GM23248 (cell line): ENCODE measurements at places on chromosomes 2 and 18.
A peak's percentile ranks its signal among the peaks of the same experiment; 100 is the strongest.

DNA sequence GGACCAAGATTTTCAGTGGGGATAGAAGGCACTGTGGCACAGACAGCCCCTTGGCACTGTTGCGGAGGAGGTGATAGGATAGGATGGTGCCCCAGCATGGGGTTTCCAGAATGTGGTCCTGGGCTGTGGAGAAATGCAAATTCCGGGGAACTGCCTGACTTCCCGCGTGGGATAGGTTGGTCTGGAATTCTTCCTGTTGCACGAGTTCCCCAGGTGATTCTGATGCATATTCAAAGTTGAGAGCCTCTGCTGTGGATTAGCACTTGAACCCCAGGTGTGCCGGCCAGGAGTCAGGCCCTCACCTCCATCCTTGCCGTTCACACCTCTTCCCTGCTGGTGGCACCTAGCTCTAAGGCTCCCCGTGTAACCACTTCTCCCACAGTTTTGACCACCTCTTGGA is 15.5 kb downstream of the NCK2 start:
- DNase-seq, result no peak
- no peaks in the 10 kb centered on the region for H3K27me3 ChIP-seq
- H3K36me3 ChIP-seq, result no peaks in the 10 kb centered on the region
- no peaks in the 10 kb centered on the region for H3K4me1 ChIP-seq
- H3K4me3 ChIP-seq, result no peak overlapping the region

GRCh38 chr18:3538456-3538855 is 88.5 kb downstream of the TGIF1 start:
- peaks cover 13% of the 10 kb centered on the region for H3K4me1 ChIP-seq
- no peaks in the 10 kb centered on the region for H3K36me3 ChIP-seq
- H3K27me3 ChIP-seq, result no peaks in the 10 kb centered on the region
- peak; percentile 56 for DNase-seq
- no peak overlapping the region for H3K4me3 ChIP-seq

- no peak overlapping the region for H3K4me3 ChIP-seq
- H3K27me3 ChIP-seq, result no peaks in the 10 kb centered on the region
- no peak for DNase-seq
- H3K27ac ChIP-seq, result no peak overlapping the region
These were observed 34.6 kb downstream of the LCT start for GRCh38 chr2:135802350-135802749.

DNA sequence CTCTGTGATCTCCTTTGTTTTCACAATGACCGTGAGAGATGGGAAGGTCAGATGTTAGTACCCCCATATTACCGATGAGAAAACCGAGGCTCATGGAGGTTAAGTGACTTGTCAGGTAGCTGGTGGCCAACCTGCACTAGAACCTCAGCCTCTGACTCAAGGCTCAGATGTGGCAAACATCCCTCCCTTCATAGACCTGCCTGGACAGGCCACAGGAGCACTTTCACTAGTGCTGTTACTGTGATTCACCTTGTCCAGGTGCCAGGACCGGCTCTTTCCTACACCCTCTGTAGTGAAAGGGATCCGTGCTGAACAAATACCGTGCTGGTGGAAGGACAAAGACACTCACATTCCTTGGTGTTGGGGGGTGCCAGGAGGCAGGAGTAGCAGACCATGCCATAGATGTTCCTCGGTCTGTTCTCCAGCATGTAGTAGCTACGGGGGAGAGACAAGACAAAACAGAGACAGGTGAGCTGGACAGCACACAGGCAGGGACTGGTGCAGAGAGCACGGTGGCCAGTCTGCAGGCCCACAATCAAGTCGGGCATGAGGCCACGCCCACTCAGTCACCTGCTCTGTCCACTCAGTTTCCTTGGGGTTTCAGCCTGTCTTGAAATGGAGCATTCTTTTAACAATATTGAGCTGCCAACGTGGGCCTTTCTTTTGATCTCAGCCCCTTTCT is 65.9 kb downstream of the EDAR start:
- no peak overlapping the region for H3K4me3 ChIP-seq
- H3K36me3 ChIP-seq, result no peaks in the 10 kb centered on the region
- H3K4me1 ChIP-seq, result no peaks in the 10 kb centered on the region

GRCh38 chr2:213288913-213289700 is 4.8 kb downstream of the SPAG16 start:
- H3K27me3 ChIP-seq, result no peaks in the 10 kb centered on the region
- no peaks in the 10 kb centered on the region for H3K36me3 ChIP-seq
- no peak overlapping the region for H3K4me3 ChIP-seq
- H3K27ac ChIP-seq, result no peak overlapping the region
- H3K4me1 ChIP-seq, result peaks cover 18% of the 10 kb centered on the region
- DNase-seq, result peak; percentile 21
